H9 (cell line): ENCODE measurements at places on chromosomes 16 and 17.

GRCh38 chr17:53631486-53631885 lies 191.2 kb upstream of the KIF2B start:
- no peak for DNase-seq

GRCh38 chr16:4663465-4663776 lies 29.9 kb upstream of the NUDT16L1 start:
- DNase-seq: no peak

DNA sequence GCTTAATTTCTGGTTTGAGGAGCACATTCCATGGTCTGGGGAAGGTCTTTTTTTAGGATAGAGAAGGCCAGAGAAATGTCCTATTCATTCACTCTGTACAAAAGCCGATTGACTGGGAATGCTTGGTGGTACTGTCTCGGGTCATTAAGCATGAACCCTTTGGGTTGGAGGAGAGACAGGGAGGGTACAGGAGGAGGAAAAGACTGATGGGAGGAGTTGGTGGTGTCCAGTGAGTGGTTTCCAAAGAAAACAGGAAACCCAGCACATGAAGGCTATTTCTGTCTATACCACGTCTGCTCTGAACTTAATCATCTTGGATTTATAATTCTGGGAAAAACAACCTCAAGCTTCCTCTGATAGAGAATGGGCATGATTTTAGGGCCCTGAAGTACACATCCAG lies 111.9 kb downstream of the XYLT1 start:
- DNase-seq: no peak

- no peak for DNase-seq
These were observed 30.3 kb upstream of the ADORA2B start for GRCh38 chr17:15914400-15915170.

DNA sequence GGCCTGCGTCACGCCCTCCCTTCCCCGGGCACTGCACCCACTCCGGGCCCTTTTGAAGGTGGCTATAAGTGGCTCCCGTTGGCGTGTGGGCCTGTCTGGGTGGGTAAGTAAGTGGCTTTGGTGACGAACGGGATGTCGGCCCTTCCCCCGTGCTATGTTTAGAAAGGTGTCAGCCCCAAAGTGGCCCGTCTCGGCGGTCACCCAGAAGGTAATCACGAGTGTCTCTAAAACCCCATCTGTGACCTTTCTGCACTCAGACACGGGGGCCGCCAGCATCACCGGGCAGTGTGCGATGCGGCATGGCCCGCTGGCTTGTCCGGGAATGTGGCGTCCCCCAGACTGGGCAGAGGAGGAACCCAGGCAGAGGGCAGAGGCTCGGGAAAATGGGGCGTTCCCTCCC lies 88.2 kb downstream of the IRX5 start:
- no peak for DNase-seq

- DNase-seq: no peak
These were observed 26.7 kb downstream of the RCVRN start for GRCh38 chr17:9878356-9878755.

DNA sequence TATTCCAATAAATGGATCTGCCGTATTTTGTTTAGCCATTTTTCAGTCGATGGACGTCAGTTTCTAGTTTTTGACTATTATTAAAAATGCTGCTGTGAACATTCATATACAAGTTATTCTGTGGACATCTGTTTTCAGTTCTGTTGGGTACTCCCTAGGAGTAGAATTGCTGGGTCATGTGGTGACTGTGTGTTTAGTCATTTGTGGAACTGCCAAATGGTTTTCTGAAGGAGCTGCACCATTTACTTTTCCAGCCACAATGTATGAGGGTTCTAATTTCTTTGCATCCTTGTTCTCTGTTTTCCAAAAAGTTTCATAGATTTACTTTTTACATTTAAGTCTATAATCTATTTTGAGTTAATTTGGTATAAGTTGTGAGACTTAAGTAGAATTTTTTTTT lies 29.5 kb downstream of the CYLD start:
- no peak for DNase-seq

GRCh38 chr16:20332411-20332810 lies 5.1 kb upstream of the GP2 start:
- DNase-seq: no peak
